ENCODE measurements at places on chromosomes 4 and X.

GRCh38 chr4:83569987-83570386 lies 34.1 kb downstream of the GPAT3 start:
- no peak for DNase-seq

DNA sequence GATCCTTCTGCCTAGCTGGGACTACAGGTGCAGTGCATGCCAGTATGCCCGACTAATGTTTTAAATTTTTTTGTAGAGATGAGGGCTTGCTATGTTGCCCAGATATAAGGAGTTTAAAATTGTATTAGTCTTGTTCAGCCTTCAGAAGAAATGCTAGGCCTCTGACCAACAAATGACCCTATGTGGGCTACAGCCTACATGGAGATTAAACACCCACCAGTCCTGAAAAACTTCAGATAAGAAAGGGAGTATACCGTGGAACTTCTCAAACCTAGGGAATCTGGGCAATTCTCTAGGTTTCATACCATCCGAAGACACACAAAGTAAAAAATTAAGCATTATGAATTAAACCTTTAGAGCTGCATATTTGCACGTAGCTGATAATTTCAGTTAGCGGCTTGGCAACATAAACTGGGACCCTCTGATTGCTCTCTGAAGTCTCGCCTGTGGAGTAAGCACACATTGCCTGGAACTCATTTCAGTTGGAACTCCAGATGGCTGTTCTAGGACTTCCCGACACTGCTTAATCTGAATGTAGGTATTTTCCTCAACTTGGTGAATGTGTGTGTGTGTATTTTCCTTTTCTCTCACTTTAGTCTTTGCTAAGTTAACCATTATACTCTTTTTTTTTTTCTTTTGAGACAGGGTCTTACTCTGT lies 33.0 kb downstream of the MOB1B start:
- no peak for DNase-seq

- no peak for DNase-seq
Measured at GRCh38 chr4:39259571-39260330, 77.4 kb downstream of the WDR19 start.

DNA sequence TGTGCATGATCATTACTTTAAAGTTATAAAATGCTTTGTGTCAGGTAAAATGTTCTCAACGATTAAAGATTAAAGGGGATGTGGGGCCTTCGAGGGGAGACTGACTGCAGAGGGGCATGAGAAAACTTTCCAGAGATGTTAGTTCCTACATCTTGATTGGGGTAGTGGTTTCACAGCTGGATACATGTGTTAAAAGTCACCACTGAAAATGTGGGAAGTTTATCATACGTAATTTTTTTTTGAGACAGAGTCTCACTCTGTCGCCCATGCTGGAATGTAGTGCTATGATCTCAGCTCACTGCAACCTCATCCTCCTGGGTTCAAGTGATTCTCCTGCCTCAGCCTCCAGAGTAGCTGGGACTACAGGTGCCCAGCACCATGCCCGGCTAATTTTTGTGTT lies 79.5 kb downstream of the RBM47 start:
- DNase-seq: no peak

DNA sequence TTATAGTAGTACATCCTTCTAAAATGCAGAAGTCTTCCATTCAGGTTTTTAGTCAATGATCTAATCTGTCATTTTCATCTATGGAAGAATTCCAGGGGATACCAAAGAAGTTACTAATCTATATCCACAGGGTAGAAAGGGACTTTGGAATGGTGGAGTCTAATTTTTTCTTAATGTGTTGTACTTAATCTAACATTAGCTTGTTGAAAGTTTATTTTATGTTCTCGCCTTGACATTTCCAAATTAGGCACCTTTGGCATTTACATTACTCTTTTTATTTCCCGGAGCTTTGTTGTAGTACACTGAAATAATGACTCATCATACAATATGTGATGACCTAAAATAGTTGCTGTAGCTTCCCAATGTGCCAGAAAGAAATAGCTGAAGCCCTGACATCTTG lies 91.5 kb downstream of the HTR2C start:
- no peak for DNase-seq

GRCh38 chrX:46755671-46756070 lies 3.2 kb downstream of the SLC9A7 start:
- DNase-seq: no peak

DNA sequence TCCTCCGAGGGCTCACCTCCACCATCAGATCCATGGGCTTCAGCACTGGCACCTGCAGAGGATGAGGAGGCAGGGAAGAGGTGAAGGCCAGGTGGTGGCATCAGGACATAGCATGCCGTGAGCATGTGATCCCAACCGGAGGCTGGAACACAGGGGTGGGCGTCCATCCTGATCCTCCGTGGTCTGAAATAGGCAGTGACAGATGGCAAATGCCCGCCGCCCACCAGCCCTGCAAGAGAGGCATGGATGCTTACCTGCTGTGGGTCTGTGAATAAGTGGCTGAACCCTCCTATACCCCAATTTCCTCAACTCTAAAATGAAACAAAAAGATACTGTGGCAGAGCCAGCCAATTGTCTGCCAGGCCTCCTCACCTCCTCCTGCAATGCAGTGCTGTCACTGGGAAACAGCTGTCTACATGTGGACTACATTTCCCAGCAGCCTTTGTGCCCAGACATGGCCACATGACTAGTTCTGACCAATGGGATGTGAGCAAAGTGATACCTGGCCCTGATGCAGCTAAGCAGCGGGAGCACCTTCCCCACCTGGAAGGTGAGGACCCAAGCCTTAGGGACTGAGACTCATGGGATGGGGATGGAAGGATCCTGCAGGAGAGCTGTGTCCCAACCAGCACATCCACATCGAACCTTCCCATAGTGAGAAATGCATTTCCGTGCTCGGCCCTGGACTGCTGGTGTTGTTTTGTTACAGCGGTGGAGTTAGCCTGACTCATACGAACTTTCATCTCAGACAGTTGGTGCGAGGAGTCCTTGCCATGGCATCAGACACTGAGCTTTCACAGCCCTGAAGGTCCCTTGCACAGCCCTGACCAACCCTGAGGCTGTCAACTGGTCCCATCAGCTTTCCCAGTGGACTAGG lies 99.5 kb downstream of the PPP2R2C start:
- no peak for DNase-seq

DNA sequence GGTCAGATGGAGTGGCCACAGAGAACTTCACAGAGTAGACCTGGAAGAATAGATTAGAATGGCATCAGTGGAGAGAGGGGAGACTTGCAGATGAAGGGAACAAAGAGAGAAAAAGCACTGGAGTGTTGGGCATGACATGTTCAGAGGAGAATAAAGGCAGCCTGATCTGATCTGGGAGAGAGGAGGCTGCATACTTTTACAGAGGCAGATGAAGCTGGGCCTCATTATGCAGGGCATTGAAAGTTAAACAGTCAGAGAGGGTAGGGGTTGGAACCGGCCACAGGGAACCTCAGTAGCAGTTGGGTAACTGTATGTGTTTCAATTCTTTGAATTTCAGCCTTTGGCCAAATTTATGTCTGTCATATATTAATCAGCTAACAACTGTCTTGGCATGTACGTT lies 61.2 kb downstream of the SH3BGRL start:
- no peak for DNase-seq

Data from activated CD4-positive, CD25-positive, alpha-beta regulatory T cell treated with anti-CD3 and anti-CD28 coated beads, Interleukin-2, amount 50 U/mL, for 16 hours (primary cell).